ENCODE measurements at places on chromosomes 2 and 18.

GRCh38 chr2:191029280-191029950, 15.4 kb upstream of the STAT1 start:
- no peak for DNase-seq

DNA sequence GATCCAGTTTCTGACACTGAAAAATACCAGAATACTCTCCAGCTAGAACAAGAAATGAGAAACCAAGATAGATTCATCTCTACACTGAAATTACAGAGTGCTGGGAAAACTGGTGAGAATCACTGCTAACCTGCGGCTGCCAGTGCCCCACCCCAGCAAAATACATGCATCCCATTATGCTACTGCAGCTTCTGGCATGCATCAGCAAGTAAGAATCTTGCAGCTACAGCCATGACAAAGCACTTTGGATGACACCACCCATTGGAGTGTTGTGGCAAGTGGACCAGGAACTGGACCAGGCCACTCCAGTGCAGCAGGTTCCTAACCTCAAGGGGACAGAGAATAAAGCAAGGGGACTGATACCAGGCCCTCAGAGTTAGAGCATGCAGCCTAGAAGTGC, 378.8 kb upstream of the ETAA1 start:
- DNase-seq = no peak

- DNase-seq = no peak
Measured at GRCh38 chr2:8178911-8179310, 502.9 kb upstream of the ID2 start.

DNA sequence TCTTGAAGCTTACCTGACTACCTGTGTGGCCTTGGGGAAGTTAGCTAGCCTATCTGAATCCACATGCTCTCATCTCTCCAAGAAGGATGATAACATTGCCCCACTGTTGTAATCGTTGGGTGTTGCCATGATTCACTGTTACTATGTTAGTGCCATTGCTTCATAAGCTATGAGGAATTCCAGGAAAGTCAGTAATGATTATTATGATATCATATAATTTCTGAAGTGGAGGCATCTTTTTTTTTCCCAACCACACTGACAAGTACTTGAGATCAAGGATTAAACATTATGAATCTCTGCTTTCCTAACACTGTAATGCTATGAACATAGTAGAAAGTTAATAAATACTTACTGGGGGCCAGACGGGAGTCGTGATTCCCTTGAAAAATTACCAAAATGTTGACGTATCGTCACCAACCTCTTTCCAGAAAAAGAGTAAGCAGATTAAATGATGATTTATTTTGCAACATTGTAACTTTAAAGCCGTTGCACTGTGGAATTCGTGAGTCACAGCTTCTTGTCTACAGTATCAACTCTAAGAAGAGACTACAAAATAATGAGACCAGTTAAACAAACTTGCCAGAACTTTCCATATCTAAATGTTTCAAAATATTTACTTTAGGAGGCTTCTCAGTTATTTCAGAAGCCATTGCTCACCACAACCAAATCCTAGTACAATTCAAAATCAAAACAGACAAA, 459.9 kb downstream of the PIK3C3 start:
- no peak for DNase-seq

GRCh38 chr2:160615706-160616105, 122.1 kb upstream of the RBMS1 start:
- DNase-seq = no peak

DNA sequence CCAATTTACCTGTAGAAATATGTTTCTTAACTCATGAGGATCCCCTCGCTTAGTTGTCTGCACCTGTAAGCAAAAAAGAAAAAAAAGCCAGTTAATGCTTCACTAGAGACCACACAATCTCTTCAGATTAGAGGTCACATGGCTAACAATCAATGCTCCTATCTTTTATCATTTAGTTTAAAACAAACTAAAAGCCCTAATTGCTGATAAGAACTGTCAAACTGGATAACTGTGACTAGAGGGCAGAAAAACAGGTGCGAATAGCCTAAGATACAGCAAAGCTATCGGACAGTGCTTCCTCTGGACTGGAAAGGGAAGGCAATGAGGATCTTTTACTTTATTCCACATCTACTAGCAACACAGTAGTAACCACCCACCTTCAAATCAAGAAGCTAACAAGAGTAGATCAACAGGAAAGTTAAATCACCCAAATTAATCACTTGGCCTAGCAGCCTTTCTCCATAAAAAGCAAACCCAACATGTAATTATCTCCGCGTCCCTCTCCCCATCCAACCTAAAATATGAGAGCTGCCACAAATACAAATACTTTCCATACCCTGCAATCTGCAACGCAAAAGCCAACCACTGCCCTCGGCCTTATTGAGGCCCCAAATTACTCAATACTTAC, 734 bp downstream of the SLC25A12 start:
- DNase-seq = no peak

DNA sequence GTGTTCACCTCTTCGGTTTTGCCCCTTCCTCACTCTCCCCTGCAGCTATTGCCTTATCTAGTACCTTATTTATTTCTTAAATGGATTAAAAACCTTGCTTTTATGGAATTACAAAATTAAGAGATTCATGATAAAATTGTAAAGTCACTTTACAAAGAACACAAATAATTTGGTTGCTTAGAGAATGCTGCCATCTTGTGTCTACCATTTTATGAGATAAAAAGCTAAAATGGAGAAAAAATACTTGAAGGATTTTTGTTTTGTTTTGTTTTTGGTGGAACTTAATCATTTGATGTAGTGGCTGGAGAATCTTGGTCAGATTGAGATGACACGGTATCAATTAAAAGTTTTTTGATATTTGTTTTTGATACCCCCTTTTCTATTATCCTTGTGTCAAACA, 69.6 kb downstream of the R3HDM1 start:
- no peak for DNase-seq

DNA sequence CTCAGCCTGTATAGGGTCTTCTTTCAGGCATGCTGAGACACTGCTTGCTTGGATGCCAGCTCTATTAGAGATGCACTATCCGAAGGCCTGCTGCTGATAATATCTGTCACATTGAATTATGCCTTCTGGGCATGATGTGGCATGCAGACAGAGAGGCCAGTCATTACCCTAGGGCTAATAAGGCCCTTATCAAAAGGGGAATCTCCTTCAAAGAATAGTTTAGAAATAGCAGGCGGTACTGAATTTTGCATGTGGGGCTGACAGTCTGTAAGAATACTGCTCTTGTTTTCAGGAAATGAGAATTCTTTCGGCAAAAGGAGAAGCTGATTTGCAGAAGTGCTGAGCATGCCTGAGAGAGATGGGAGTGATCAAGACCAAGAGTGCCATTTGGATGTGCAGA, 13.1 kb upstream of the LHCGR start:
- DNase-seq = no peak

- DNase-seq = peak; percentile 91
Measured at GRCh38 chr18:79246309-79247108, 149.2 kb upstream of the NFATC1 start.

DNA sequence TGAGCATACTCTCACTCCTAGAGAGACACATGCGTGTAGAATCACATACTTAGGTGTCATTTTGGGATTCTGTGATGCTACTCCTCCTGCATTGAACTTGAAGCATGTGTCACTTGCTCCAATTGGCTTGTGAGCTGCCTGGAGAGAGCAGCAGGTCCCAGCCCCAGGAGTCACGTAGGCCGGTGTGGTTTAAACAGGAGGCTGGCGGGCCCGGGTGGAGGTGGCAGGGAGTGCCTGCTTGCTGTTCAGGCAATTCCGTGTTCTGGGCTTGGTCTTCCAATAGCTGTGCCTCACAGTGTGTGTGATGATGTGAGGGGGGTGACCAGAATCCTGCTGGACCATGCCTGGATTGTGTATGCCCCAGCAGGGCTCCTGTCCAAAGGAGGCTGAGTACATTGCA, 51.0 kb downstream of the ZNF236 start:
- no peak for DNase-seq

GRCh38 chr2:176680916-176681516, 411.8 kb downstream of the MTX2 start:
- DNase-seq = no peak

- no peak for DNase-seq
Measured at GRCh38 chr2:63604666-63605065, 15.9 kb downstream of the MDH1 start.

DNA sequence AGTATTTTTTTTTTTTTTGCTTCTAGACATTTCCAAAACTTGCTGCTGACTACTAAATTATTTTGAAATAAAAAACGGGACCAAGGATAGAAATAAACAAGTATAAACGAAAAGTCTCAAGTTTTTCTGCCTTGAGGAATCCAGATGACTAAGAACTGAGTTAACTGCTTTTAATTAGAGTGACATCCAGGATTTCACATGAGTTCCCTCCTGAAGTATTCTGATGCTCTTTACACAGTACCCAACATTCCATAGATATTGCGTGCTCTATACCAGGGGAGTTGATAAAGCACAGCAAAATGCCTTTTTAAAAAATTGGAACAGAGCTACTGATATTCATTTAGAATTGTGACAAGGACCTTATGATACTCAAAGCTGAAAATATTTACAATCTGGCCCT, 618.0 kb downstream of the CCDC85A start:
- DNase-seq = no peak

GRCh38 chr18:35642802-35643201, 61.3 kb downstream of the GALNT1 start:
- DNase-seq = no peak

- DNase-seq = no peak
Measured at GRCh38 chr2:47198985-47199451, 43.9 kb upstream of the STPG4 start.

GRCh38 chr2:13576406-13577036, 859.8 kb downstream of the TRIB2 start:
- no peak for DNase-seq

GRCh38 chr2:118823633-118824032, 23.8 kb downstream of the EN1 start:
- DNase-seq = no peak

GRCh38 chr2:2528846-2529245, 197.8 kb upstream of the MYT1L start:
- no peak for DNase-seq

DNA sequence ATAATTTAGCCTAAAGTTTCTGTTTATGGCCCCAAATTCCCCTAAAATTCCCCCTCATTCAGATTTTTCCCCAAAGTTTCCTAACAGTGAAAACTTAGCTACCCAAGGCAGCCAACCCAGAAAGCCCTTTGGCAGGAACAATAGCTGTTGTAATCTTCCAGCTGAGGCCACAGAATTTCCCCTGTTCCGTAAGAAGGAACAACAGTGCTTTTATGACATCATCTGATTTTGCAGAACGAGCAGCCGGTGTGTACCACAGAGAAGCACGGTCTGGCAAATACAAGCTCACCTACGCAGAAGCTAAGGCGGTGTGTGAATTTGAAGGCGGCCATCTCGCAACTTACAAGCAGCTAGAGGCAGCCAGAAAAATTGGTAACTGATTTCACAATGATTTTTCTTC, 6.3 kb downstream of the TNFAIP6 start:
- DNase-seq = no peak

DNA sequence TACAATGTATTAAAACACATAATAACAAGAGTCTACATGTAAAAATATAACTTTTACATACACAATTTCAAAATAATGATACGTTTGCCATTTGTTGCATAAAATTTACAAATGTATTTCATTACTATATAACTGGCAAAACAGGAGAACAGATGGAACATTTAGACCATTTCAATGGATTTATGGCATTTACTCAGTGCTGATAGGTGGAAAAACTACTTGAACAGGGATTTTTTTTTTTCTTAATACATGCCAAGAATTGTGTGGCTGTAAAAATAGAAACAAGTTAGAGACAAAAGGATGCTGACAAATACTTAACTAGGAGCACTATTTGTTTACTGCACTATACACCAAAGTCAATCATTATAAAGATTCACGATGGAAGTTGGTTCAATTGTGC, 266.8 kb upstream of the CCDC68 start:
- DNase-seq = no peak

DNA sequence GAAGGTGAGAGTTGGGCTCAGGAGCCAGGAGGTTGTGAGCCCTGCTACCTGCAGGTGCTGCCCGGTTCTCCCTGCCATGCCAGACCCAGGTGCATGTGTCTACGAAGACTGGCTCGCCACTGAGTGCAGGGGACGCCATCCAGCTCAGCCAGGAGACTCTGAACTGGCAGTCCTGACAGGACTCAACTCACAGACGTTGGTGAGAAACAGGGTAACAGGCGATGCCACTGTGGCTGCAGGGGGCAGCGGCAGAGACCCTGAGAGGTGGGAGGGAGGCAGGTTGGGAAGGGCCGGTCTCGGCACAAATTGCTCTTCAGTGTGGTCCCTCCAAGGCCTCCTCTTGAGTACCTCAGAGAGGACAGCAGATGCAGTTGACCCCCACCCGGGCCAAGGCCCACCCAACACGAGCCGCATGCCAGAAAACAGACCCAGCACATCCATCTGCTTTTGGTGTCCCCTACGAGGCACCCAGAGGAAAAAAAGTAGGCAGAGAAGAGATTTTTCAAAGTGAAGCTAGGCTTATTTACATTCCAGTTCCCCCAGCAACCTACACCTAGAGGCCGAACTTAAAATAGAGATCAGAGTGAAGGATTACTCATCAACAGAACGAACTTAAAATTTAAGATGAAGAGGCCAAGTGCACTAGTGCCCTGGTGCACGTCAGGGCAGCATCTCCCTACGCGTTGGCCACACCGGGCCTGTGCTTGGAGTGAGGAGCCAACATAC, 184.8 kb downstream of the SEPTIN10 start:
- peak; percentile 58 for DNase-seq

DNA sequence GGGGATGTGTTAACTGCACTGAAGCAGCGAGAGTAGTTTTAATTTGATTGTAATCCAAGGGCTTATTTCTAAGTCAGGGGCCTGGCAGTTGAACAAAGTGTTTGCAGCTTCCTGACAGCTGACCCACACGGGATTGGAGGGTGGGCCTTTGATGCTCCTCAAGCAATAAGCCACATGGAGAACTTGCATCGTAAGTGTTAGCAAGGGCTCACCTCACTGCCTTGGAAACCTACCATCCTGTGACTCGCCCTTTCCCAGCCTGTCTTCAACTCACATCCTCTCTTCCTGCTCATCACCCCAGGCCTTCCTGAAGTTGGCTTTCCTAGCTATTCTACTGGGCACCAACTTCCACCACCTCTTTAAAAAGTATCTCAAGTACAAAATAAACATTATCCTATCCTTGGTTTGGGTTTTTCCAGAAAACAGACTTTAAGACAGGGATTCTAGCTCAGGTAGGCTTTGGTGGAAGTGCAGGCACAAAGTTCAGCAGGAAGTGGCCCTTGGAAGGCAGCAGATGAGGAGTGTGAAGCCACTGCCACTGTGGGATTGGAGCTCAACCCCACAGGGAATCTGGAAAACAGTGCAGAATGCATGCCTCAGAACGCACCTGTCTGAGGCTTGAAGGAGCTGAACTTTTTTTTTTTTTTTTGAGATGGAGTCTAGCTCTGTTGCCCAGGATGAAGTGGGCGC, 31.6 kb downstream of the B3GNT2 start:
- no peak for DNase-seq

DNA sequence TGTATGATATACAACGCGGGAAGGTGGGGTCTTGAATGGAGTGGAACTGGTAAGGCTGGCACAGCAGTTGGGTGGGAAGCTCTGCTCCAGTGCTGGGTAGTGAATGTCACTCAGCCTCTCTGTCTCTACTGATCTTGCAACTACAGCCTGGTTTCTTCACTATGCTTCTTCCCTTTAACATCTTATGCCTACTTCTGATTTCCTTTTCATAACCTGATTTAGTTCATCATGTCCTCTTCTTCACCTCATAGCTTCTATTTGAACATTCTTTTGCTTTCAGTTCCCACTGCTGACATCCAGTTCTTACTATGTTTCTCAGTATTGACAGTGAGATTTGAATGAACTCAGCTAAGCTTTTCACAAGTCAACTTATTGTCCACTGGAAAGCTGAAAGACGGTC, 286.2 kb downstream of the ARL6IP6 start:
- no peak for DNase-seq

Measured in activated effector memory CD4-positive, alpha-beta T cell treated with anti-CD3 and anti-CD28 coated beads, Interleukin-2, amount 50 U/mL, for 16 hours (primary cell).